Right lung (tissue), 10 donors: ENCODE measurements at places on chromosomes 4 and X. TPM values are rescaled to one million over a fixed set of nuclear protein-coding genes. Genes with fewer than 3 reads are reported as not detected.

GRCh38 chr4:106364282-106364681 lies 4.3 kb downstream of the GIMD1 start:
- no peak for DNase-seq

DNA sequence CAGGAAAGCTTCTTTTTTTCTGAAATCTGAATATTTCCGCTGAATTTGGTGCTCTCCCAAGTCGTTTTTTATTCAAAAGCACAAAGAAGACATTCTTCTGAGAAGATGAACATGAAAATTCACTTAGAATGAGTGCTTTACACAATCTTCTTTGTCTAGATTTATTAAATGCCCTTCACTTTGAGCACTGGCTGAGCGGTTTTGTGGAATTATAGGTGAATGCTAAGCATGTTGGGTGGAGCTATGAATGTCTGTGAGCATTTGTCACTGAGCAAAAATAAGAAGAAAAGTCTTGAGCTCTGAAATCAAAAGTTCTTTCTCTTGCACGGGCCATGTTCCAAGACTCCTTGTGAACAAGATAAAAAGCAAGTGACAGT lies 13.1 kb downstream of the GASK1B start:
- no peak for DNase-seq

The TMEM192 gene
- 19.5 TPM for polyA plus RNA-seq

The PABPC5 gene
- 7.5 TPM for polyA plus RNA-seq

DNA sequence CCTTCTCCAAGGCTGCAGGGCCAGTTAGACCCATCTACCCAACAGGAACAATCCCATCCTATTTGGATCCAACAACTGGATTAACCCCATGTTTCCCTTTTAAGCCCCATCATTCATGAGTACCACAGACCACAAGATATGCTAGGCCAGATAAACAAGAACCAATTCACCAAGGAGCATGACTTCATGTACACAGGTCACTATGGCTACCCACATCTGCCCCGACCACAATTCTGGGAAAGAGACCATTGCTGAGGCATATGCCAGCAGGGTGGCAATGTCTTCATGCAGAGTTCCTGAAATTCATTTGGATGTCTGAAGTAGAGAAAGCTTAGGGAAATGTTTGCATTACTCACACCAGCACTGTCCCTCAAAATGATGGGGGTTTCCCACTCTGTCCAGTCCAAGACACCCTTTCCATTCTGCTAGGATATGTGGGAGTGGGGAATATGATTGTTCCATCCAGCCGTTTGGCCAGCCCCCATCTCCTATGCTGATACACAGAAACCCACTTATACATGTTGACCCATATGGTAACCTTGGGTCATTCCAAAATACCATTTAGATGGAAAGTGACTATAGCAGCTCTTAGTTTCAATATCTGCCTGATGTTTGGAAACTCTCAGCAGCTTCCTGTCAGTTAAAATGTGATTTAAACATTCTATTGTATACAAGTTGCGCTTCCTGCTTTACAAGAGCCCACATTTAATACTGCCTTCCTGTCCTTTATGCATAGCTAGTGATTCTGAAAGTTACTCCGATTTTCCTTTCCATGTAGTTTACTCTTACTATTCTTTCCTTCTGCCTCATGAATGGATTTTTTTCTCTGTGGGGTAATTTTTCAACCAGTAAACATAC lies 129.0 kb downstream of the AMMECR1 start:
- no peak for DNase-seq
